GM10248 (cell line): ENCODE measurements at places on chromosomes 6 and 20.

DNA sequence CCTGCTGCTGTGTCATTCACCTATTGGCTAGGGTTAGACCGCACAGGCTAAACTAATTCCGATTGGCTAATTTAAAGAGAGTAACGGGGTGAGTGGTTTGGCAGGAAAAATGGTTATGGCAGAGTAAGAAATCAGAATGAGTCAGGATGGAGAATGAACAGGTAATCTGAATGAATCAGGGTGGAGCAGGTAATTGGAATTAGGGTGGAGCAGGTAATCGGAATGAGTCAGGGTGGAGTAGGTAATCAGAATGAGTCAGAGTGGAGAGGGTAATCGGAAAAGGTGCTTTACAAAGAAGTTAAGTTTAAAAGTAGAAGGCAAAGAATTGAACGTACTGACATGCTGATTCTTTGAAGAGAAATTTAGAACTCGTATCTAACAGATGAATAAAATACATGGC lies 11.7 kb downstream of the SLC35A1 start:
- DNase-seq, result no peak

- DNase-seq, result no peak
Measured at GRCh38 chr6:44508646-44509045, 121.1 kb downstream of the CDC5L start.

DNA sequence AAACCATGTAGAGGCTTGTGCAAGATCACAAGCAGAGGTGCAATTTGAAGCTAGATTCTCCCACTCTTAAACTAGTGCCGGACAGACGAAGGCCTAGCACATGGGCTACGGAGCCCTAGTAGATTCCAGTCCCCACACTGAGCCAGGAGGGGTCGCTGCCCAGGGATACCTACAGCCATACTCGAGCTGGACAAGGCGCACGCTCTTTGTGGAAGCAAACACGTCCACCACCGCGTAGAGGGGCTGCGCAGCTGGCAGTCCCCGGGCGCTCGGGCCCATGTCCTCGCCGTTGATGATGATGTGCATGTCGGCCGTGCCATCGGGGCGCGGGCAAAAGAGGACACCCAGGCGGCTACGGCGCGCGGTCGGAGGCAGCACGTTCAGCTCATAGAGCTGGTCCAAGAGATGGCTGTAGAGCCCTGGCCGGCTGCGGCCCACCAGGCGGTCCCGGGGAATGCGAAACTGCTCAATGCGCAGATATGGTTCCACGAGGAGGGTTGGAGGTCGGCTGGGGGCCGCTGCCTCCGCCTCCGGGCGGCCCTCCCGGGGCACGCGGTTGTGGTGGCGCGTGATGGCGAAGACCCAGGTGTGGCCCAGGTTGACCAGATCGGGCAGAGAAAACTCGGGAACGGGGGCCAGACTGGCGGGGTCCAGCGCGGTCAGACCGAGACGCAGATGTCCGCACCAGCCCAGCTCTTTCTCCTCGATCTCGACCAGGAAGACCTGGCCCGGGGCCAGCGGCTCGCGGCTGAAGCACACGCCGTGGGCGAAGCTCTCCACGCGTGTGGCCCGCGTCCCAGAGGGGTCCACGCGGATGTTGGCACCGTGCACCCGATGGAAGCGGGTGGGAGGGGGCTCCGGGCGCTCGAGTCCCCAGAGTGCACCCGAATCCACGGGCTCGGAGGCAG lies 677 bp downstream of the NEURL2 start:
- peak; percentile 66 for DNase-seq

DNA sequence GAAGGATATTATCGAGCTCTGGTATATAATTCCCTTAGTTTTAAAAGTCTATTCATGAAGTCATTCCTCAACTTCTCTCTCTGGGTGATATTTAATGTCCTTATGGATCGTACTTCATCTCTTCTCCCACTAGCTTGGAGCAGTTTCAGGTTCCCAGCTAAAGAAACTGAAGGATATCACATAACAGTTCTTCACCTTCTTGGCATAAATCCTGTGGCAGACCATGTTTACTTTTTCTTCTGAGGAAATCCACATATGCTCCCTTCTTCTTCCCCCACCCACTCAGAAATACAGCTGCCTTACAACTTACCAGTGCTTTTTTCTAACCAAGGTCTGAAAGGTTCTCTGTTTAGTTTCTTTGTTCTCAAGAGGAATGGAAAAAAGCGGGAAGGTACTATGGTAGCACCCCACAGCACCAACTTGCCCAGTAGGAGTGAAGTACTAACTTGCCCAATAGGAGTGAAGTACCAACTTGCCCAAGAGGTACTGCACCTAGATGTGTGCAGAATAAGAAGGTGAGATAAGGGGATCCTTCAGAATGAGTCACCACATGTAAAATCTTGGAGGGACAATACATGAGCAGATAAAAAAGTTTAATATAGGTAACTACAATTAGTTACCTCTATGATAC lies 53.1 kb downstream of the TSPYL4 start:
- no peak for DNase-seq

- DNase-seq, result no peak
Measured at GRCh38 chr20:36462440-36463211, 78.7 kb upstream of the MYL9 start.

GRCh38 chr6:112439432-112439831 lies 92.3 kb downstream of the RFPL4B start:
- DNase-seq, result no peak

DNA sequence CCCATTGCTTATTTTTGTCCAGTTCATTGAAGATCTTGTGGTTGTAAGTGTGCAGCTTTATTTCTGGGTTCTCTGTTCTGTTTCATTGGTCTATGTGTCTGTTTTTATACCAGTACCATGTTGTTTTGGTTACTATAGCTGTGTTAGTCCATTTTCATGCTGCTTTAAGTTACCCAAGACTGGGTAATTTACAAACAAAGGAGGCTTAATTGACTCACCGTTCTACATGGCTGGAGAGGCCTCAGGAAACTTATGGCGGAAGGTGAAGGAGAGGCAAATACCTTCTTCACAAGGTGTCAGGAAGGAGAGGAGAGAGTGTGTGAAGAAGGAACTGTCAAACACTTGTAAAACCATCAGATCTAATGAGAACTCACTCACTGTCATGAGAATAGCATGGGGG lies 29.9 kb upstream of the FERMT1 start:
- no peak for DNase-seq

DNA sequence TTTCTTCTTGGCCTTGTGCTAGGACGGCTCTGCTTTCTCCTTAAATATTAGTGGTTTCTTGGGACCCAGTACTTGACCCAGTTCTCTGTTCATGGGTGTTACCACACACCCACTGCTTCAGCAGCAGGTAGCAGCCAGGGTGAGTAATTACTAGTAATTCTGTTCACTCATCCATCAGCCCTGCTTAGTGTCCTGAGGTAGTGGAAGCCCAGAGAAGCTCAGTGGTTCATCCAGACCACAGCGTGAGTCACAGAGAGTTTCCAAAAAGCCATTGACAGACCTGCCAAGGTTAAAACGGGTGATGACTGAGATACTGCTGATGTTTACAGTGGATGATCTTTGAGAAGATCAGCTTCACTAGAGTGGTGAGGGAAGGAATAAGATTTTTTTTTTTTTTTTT lies 51.7 kb upstream of the HINT3 start:
- DNase-seq, result peak; percentile 18
